Stimulated activated CD4-positive, alpha-beta T cell treated with anti-CD3 and anti-CD28 coated beads, TNF-alpha, amount 100 ng/mL, for 1 hour (primary cell): ENCODE measurements at places on chromosomes 4 and X.

DNA sequence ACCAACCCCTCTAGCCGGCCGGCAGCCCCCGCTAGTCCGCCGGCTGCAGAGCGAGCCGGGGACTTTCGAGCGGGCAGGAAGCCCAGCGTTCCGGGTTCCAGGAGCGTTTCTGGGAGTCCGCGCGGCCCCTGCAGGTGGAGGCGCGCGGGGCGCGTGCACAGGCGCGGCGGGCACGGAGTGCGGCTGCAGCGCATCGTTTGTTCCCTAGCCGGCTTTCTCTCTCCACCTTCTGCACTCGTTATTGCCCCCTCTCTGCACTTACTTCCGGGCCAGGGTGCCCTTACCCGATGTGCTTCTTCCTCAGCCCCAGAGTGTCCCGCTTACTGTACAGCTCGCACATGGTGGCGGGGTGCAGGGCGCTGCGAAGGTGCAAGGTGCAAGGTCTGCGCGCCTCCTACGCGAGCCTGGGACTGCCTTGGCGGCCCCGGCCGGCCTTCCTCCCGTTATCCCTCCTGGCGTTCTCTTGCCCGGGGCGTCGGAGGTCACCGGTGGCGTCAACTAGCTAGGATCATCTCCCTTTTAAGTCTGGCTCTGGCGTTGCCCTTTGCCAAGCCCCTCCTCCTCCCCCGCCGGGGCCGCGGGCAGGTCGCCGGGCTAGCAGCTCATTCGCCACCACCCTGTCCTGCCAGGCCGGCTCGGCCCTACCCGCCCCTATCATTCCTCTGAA lies at the start of gene ETNPPL:
Gene ETNPPL, minus strand, starts transcription at position 495 of the 667 bp plus-strand sequence. Its CDS starts 155 bp downstream, at position 340.
- no peak for DNase-seq

DNA sequence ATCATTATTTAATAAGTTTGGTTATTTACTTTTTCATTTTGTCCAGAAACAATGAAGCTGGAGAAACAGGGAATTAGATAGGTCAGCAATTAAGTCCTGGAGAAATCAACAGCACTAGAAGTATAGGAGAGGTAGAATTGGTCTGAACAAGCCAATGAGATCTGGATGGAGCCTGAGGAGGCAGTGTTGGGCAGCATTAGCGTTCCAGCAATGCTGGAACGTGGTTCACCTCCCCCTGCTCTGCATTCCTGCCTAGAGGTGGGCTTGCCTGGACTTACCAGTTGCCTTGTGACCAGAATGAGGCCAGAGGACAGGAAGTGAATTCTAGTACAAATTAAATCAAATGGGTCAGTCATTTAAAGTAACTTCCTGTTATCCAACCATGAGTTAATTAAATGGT lies 4.6 kb downstream of the RASSF6 start:
- DNase-seq: no peak

GRCh38 chr4:10416441-10416840 lies 40.8 kb downstream of the ZNF518B start:
- DNase-seq: no peak

- DNase-seq: no peak
Observed at GRCh38 chr4:148071009-148071408, 339.1 kb downstream of the ARHGAP10 start.

- no peak for DNase-seq
Observed at GRCh38 chrX:6729626-6730025, 194.7 kb upstream of the VCX3A start.

GRCh38 chr4:42074294-42074693 lies 78.2 kb downstream of the BEND4 start:
- DNase-seq: no peak

DNA sequence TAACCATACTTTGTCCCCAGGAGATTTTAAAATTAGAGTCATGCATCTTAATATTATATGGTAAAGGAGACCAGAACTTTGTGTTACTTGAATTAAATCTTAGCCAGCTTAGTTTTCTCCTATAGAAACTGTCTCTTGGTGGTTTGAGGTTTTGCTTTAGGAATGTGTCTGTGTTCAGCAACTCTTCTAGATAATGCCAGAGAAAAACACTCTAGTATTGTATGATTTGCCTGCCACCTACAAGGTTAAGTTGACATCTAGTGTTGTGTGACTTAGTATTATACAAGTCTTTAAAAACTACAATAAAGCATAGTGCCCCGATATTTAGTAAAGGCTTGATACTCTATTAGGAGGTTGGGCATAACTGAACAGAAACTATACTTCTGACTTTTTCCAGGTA lies 2.1 kb downstream of the UGT8 start:
- no peak for DNase-seq

DNA sequence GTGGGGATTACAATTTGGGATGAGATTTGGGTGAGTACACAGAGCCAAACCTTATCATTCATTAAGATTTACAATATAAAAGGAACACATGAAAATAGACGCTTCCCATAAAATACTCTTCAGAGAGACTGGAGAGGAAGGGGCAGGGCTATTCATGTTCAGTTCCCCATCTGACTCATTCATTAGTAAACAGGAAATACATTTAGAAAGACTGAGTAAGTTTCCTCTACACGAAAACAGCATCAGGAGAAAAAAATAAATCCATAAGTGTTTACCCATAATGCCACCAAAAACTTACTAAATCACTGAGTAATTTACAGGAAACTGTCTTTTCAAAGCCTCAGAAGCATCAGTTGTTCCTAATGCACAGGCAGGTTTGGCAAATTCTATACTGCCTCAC lies 255.4 kb upstream of the CXorf51A start:
- no peak for DNase-seq

- DNase-seq: no peak
Observed at GRCh38 chr4:150382028-150382427, 199.9 kb upstream of the MAB21L2 start.

DNA sequence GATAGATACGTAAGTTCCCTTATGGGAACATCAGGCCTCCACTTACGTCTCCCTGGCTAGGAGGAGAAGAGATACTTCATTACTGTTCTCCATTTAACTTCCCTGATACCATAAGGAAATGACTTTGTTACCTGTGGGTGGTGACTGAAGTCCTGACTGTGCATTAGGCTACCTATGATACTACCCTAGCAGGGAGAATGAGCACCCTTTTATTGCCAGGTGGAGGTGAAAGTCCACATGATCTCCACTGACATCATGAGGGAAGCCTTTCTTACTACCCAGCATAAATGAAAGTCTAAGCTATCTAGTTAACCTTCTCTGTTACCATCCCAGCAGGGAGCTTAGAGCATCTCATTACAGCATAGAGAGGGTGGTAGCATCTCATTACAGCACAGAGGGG lies 24.4 kb upstream of the LAMTOR3 start:
- DNase-seq: no peak

GRCh38 chrX:46258356-46258755 lies 286.9 kb downstream of the ZNF674 start:
- DNase-seq: no peak

DNA sequence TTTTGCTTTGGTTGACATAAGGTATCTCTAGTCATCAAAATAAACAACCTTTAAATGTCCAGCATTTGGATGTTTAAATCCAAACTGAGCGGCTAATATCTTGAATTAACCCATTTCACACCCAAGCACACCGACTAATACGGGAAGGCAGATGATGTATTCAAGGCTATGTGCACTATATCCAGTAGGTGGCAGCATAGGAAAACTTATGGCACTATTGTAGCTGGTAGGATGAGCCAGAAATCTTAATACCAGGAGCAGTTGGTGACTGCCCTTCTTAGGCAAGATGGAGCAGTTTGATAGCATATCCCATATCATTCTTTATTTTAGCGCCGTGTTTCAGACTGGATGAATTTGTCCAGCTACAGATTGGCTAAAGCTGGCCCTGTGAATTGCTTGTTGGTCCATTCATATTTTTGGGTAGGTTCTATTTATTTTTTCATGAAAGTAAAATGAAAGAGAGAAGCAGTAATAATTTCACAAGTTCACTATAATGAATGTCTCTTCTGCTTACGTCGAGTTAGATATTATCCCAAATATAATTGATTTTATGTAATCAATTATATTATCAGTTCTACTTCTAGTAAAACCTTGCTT lies 24.4 kb downstream of the UCHL1 start:
- DNase-seq: no peak

GRCh38 chr4:56302760-56303159 lies 84.5 kb downstream of the AASDH start:
- no peak for DNase-seq

DNA sequence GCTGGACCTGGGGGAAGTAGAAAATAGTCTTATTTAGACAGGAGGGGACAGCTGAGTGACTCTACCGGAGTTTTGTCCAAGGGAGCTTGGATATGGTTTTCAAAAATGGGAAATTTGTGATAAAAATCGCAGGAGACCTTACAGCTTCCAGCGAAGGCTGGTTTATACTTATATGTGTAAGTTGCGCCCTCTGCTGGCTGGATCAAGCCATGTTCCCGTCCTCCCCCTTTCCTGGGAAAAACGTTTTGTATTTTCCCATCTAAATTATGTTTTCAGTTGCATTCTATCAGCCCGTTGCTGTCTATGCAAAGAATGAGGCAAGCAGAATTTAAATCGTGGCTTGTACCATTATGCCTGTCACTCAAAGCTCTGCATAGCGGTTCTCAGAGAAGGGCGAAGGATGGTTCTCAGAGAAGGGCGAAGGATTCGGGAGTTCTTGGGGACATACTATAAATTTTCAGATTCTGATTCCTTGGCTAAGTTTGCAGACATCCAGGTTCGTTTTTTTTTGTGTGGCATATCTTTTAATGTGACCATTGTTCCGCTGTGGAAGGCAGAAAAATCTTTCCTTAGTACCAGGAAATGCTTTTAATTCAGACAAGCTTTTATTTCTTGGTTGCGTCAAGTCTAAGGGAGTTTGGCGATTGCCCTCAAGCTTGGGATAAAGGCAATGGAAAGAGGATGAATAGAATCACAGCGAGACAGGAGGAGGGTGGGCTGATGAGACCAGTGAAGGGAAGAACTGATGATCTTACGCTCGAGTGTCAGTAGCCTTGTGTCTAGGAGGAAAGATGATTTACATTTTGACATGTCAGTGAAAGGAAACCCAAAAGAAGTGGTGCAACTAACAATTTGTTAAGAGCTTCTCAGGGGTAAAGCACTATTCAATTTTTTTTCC lies 128.5 kb upstream of the ARX start:
- no peak for DNase-seq

DNA sequence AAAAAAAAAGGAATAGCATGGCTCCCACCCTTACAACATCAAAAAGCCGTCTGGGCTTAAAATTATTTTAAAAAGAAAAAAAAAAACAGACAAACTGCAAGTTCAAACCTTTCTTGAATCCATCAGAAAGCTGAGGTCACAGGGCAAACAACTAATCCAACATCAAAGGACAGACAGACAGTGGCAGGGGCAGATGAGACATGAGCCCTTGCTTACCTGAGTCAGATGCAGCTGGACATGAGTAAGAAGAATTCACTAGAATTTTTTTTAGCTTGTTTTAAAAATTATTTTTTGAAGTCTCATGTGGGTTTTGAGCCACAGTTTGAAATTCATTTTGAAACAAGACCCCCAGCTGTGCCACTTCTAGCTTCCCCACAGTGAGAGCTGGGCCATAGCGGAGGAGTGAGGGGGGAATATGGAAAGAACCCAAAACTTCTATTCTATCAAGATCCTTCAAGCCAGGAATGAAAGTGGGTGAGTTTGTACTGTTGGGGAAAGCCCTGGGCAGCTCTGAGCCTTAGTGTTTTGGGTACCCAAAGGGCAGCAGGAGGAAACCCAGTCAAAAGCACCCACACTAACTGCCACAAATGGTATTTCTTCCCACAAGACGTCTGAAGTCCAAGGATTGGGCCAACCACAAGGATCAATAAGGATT lies 111.4 kb downstream of the ATXN3L start:
- DNase-seq: no peak

DNA sequence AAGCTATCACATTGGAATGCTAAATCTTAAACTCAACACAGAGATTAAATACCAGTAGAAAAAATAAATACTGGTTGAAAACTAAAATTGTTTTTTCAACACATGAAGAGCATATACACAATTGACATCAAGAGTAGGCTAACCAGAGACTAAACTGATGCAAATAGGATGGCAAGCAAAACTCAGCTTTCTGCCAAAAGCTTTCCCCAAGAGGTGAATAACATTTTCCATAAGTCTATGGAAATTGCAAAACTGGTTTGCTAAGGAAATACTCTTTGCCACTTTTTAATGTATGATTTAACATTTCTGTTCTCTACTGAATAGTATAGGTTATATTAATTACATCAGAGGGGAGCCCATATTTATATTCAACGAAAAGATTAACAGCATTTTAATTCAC lies 23.8 kb downstream of the IQCM start:
- DNase-seq: no peak

GRCh38 chrX:100995469-100995868 lies 26.0 kb downstream of the ARL13A start:
- no peak for DNase-seq

- no peak for DNase-seq
Observed at GRCh38 chr4:6092971-6093370, 74.7 kb upstream of the C4orf50 start.

GRCh38 chr4:101393256-101393655 lies 45.9 kb upstream of the PPP3CA start:
- no peak for DNase-seq

- no peak for DNase-seq
Observed at GRCh38 chr4:88661739-88662138, 35.9 kb downstream of the NAP1L5 start.

GRCh38 chr4:40149960-40150385 lies 46.9 kb upstream of the RHOH start:
- DNase-seq: peak; percentile 18

DNA sequence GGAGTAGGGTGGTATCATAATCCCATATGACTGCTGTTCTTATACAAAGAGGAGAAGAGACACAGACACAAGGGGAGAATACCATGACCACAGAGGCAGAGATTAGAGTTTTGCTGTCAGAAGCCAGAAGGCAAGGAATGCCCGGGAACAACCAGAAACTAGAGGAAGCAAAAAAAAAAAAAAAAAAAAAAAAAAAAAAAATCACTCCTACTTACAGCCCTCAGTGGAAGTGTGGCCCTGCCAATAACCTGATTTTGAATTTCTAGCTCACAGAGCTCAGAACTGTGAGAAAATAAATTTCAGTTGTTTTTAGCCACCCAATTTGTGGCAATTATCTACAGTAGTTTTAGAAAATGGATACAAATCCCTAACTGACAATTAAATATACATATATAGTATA lies 30.4 kb upstream of the UBE2NL start:
- DNase-seq: no peak

GRCh38 chr4:183349673-183350072 lies 27.4 kb upstream of the CLDN24 start:
- DNase-seq: no peak

- no peak for DNase-seq
Observed at GRCh38 chr4:67375291-67375690, 170.0 kb downstream of the CENPC start.

DNA sequence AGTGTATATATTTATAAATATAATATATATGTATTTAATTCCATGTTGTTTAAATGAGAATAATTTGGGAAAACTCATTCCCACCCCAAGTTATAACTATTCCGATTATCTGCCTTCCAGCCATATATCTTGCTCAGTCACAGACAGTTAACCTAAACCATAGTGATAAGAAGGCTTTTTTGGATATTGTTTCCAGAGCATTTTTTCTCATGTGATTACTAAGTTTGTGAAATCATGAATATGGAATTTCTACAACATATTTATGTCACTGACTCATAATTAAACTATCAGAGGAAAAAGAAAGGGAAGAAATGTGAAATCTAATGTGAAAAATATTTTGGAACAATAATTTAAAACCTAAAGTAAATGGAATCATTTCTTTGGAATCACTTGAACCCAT lies 1163.5 kb upstream of the PABPC4L start:
- no peak for DNase-seq
